Fibroblast of villous mesenchyme (primary cell): ENCODE measurements at places on chromosomes 2 and 18. TPM values are rescaled to one million over a fixed set of nuclear protein-coding genes. Genes with fewer than 3 reads are reported as not detected.

REG1B gene
- total RNA-seq, result not detected in 2 replicates

HMSD gene
- 1.3 TPM in 2 replicates for total RNA-seq

- peak; percentile 5 for DNase-seq
Observed at GRCh38 chr2:101596333-101596732, 101.2 kb upstream of the MAP4K4 start.

DNA sequence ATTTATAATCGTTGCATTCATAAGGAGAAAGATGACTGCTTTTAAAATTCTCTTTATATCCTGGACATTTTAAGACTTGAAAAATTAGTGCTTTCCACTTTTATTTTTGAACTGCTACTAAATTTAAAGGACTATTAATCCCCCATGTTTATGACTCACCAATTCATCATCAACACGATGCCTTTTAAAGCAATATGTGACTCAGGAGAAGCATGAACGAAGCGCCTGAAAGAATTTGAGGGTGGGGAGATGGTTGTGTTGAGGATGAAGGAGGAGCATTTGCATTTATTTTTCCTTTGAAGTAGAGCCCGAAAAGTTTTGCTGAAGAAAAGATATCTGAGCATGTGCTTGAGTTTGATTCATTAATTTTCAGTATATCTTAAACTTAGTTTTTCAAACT lies 192.2 kb upstream of the LRRTM1 start:
- peak; percentile 51 for DNase-seq

DNA sequence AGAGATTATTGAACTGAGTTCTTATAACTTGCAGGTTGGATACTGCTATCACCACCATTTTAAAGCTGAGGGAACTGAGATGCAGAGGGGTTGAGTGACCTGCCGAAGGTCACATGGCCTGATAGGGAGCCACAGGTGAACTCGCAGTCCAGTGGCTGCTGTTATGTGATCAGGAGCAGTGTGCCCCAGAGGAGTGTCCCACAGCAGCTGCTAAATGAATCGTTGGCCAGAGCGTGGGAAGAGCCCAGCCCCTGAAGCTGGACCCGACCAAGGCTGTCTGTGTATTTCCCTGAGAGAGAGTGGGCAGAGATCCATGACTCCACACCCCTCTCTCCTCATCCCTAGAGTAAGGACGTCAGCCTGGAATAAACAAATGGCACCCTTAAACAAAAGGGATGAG lies 26.7 kb upstream of the PRLH start:
- DNase-seq, result no peak

SCN3A gene
- total RNA-seq, result under 0.01 TPM in 1 of 2 replicates, not detected in the other
